ENCODE measurements at places on chromosomes 12 and 14.

DNA sequence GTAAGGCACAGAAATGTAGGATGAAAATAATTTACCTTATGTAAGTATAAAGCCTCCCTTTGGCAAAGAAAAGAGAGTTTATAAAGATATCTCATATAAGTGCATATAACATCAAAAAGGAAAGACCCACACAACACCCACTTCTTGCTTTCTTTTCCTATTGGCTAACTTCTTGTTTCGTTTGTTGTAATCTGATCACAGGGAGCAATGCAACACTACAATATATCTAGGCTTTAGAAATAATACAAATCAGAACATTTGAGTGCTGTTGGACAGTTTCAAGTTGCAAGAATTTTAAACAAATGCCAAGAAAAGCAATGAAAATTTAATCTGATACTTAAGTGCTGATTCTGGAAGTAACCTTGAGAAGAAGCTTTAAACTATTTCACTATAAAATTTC is 1.3 kb downstream of the FGD6 start:
- DNase-seq = peak; percentile 41

DNA sequence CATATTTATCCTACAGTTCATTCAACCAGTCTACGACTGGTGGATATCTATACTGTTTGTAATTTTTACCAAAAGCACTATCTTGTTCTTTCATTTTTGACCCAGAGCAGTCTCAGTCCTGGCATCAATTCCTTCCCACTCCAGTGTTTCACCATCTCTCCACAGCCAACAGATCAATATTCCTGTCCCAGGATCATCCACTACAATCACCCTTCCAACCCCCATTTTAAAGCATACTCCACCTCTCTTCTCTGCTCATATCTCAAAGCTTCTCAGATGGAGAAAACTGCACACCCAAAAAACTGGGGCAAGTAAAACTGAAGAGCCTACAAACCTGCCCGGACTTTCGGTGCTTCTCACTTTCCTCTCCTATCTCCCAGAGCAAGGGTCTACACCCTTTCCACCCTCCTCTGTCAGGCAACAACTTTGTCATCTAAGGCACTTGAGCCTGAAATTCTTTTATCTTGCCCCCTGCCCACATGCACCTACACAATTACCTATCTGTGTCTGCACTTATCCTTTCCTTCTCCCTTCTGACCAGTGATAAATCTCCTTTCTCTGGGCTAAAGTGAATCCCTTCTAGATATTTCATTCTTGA is 4.1 kb upstream of the PIP4K2C start:
- no peak for DNase-seq

DNA sequence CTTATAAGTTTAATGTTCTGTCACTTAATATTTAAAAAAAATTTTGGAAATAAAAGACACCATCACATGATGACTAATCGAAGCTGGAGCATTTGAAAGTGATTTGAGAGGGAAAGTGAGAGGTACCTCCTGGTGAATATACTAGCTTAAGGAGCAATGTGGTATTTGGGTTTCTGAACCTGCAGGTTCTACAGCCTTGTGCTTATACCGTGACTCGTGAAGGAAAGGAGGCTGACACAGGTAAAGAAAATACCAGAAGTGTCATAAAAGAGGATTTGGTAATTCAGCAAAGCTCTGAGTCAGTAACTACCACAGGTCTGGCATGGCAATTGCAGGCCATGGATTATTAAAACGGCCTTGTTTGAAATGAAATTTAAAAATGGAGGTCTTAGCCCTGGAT is 151.0 kb downstream of the SLC38A4 start:
- DNase-seq = no peak

- DNase-seq = peak; percentile 46
Measured at GRCh38 chr12:48995086-48995879, 3.9 kb downstream of the DDN start.

DNA sequence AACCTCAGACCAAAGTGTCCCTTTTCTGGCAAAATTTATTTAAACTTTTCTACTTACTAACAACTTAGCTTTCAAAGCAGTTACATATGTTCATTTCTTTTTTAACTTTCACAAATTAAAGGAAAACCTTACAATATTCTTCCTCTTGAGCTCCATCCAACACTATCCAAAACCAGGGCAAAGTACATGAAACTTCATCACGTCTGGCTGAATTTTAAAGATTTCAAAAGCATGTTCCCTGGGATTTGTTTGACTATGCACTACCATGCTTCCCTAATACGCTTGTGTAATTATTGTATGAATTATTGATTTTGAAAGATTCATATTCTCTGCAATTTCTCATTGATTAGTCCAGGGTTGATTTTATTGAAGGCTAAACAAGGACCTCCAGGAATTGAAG is 343.1 kb upstream of the TMPO start:
- no peak for DNase-seq

DNA sequence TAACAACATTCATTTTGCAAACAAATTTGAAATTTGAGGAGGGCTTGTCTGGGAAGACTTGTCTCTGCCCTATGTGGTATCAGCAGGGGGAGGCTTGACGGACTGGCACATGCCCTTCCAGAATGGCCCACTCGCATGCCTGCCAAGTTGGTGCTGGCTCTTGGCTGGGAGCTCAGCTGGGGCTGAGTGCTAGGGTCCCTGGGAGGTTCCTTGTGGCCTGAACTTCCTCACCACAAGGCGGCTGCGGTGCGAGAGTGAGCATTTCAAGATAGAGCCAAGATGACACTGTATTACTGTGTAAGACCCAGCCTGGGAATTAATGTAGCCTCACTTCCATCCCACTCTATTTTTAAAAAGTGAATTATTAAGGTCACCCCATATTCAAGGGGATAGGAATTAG is 271.6 kb upstream of the PLEKHG7 start:
- no peak for DNase-seq

DNA sequence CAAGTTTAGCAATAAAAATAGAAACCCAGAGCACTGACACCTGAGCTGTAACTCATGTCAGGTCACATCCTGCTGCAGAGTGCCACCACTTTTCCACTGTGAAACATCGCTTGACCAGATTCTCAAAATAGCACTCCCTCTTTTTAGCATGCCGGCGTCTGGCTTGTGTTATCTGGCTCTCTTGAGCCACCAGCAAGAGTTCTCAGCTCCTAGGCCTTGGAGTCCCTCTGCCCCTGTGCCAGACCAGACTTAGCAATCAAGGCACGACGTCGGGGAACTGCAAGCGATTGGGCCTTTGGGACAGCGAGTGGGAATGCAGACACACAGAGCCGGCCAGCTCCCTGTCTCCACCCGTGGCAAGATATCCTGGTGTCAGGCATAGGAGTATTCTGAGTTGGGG is 52.5 kb downstream of the SPIC start:
- no peak for DNase-seq

DNA sequence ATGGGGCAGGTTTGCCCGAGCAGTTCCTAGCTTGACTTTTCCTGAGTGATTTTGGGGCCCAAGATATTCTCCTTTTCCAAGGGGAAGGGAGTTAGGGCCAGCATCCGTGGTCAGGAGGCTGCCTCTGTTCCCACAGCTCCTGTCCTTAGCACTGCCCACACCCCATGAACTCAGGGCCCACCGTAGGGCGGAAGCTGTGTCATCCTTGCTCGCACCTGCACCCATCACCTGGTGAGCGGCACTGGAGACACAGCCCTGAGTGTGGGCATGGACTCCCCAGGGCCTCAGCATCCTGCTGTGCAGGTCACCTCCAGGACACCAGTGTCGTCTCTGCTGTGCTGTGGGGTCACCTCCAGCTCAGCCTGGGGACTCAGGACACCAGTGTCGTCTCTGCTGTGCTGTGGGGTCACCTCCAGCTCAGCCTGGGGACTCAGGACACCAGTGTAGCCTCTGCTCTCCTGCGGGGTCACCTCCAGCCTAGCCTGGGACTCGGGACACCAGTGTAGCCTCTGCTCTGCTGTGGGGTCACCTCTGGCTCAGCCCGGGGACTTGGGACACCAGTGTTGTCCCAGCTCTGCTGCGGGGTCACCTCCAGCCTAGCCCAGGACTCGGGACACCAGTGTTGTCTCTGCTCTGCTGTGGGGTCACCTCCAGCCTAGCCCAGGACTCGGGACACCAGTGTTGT is 322.9 kb downstream of the ADGRD1 start:
- DNase-seq = no peak

GRCh38 chr12:3219233-3219632 is 142.1 kb downstream of the TSPAN9 start:
- DNase-seq = no peak

- no peak for DNase-seq
Measured at GRCh38 chr12:1069846-1070245, 78.8 kb downstream of the ERC1 start.

All from astrocyte of the cerebellum (primary cell).